ENCODE measurements at places on chromosomes 5 and 9.

- no peak overlapping the region for H3K27ac ChIP-seq
- no peaks in the 10 kb centered on the region for H3K4me1 ChIP-seq
- H3K4me3 ChIP-seq: no peak overlapping the region
- DNase-seq: no peak
- no peaks in the 10 kb centered on the region for H3K36me3 ChIP-seq
Measured at GRCh38 chr9:80874276-80874675, 815.1 kb downstream of the TLE1 start.

- H3K27me3 ChIP-seq: peaks cover 81% of the 10 kb centered on the region
- no peak overlapping the region for H3K4me3 ChIP-seq
- H3K4me1 ChIP-seq: no peaks in the 10 kb centered on the region
- peak overlapping the region; percentile 14 for H3K27ac ChIP-seq
- H3K36me3 ChIP-seq: no peaks in the 10 kb centered on the region
Measured at GRCh38 chr9:33649463-33649862, 125.4 kb downstream of the ANKRD18B start.

DNA sequence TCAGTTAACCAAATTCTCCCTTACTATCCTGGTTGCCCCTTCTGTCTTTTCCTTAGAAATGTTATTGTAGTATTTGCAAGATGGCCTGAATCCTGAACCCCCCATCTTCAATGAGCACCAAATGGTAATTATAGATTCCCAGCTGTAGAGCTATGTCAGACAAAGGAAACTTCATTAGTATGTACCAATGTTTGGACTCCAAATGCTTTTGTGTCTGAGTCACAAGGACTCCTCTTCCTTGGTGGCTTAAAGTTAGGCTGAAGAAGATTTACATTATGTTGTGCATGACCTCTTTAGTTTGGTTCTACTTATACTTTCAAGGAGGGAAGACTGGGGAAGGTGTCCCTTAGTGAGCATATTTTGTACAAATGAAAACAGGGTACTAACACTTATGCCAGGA, 105.9 kb upstream of the CDKN2B start:
- no peaks in the 10 kb centered on the region for H3K4me1 ChIP-seq
- H3K27me3 ChIP-seq: no peaks in the 10 kb centered on the region
- H3K27ac ChIP-seq: no peak overlapping the region
- no peaks in the 10 kb centered on the region for H3K36me3 ChIP-seq
- no peak for DNase-seq
- H3K4me3 ChIP-seq: no peak overlapping the region

DNA sequence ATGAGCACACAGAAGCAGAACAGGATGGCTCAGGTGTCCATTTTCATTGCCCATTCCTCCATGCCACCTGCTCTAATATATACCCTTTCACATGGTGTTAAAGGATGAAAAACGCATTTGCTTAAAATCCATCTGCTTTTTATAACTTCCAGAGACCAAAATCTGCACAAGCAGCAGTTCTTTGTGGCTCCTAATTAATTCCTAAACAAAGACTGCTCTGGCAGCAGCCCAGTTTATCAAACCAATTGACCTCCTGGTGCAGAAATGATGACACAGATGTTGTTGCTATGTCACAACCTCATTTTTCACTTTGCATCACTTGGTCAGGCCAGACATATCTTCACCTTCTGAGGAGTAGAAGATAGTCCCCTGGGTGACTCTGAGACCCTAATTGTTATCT, 141.2 kb downstream of the ASTN2 start:
- no peak overlapping the region for H3K4me3 ChIP-seq
- H3K4me1 ChIP-seq: no peaks in the 10 kb centered on the region
- no peaks in the 10 kb centered on the region for H3K27me3 ChIP-seq
- DNase-seq: no peak
- H3K36me3 ChIP-seq: no peaks in the 10 kb centered on the region
- no peak overlapping the region for H3K27ac ChIP-seq

- no peak for DNase-seq
- peaks cover 36% of the 10 kb centered on the region for H3K36me3 ChIP-seq
Measured at GRCh38 chr9:127974769-127975261, 6.0 kb downstream of the EEIG1 start.

DNA sequence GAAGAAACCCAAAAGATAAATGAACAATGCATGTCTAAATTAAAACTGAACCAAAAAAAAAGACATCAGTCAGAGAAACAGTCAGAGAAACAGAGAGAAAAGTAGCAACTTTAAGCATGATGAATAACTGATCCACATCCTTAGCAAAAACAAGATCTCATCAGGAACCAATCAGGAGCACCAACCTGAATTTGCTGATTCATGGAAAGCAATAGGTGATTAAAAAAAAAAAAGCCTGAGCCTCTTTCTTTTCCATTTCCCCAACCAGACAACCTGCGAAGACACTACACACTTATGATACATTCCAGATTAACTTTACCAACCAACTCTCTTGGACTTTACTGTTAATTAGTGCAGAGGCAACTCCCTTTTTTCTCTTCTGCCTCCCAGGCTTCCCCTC, 112.7 kb upstream of the TAS2R1 start:
- no peak overlapping the region for H3K27ac ChIP-seq
- no peaks in the 10 kb centered on the region for H3K4me1 ChIP-seq
- no peaks in the 10 kb centered on the region for H3K36me3 ChIP-seq

DNA sequence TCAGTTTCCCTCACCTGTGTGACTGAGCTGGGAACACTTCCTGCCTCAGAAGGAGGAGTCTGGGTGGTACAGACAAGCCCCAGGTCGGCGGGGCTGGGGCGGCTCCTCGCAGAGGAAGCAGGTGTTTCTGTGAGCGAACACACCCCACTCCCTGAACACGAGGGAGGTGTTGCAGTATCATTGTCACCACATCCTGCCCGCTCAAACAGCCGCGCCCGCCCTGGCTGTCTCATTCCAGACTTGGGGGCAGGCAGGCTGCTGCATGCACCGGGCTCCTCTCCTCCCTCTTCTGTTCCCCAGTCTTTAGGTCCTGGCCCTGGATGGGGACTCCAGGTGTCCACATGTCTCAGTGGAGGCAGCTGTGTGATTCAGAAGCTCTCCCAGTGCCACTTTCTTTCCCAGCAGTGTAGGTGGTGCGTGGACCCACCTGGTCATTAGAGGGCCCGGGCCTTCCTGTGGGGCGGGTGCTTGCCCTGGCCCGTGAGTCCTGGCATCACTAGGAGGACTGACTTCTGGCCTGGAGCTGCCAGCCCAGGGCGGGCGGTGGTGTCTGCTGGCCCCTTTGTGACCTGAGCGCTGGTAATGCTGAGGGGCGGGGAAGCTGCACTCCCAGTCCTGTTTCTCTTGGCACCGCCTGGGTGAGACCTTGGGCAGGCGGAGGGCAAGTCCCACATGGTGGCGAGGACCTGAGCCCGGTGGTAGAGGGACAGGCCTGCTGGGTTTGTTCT, 18.3 kb upstream of the PHYHD1 start:
- peaks cover 24% of the 10 kb centered on the region for H3K36me3 ChIP-seq
- H3K4me1 ChIP-seq: peaks cover 44% of the 10 kb centered on the region
- peak overlapping the region; percentile 69 for H3K4me3 ChIP-seq
- no peaks in the 10 kb centered on the region for H3K27me3 ChIP-seq
- H3K27ac ChIP-seq: peak overlapping the region; percentile 96
